ENCODE measurements at places on chromosomes 3 and 15. TPM values are rescaled to one million over a fixed set of nuclear protein-coding genes. Genes with fewer than 3 reads are reported as not detected.

Gene SCG3
- polyA plus RNA-seq, result not detected

Gene MAGI1
- not detected for polyA plus RNA-seq

Gene IRAK2
- polyA plus RNA-seq, result 2.9 TPM

Gene OR5K2
- polyA plus RNA-seq, result not detected

Gene ROBO1
- polyA plus RNA-seq, result 14.9 TPM

Gene THRB
- polyA plus RNA-seq, result not detected
